ENCODE measurements at places on chromosomes 1 and 21.

GRCh38 chr1:228825840-228826484 is 90.7 kb downstream of the RHOU start:
- no peak for DNase-seq

DNA sequence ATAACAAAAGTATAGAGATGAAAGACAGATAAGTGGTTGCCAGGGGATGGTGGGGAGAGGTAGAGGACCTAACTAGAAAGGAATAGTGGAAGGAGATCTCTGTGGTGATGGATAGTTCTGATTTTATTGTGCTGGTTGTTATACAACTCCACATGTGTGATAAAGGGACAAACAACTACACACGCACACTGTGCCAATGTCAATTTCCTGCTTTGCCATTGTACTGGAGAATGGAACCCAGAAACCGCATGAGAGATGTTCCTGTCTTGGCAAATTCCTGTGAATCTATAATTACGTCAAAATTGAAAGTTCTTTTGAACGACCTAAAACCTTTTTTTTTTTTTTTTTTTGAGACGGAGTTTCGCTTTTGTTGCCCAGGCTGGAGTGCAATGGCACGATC is 11.0 kb downstream of the TNFRSF9 start:
- no peak for DNase-seq

DNA sequence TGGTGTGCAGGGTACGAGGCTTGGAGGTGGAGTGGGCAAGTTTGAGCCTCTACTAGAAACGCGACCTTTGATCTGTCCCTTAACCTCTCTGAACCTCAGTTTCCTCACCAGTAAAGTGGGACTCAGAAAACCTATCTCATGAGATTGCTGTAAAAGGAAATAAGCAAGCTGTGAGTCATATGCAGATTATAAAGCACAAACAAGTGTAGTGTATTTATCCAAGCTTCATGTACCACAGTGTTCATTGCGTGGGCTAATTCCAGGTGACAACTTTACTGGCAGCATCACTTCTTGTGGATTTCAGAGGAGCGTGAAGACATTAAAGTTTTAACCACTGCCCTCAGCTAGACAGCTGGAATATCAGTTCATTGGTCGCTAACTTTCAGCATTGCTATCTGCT is 44.4 kb downstream of the ZNF697 start:
- no peak for DNase-seq

GRCh38 chr1:172682812-172683211 is 23.9 kb downstream of the FASLG start:
- no peak for DNase-seq

DNA sequence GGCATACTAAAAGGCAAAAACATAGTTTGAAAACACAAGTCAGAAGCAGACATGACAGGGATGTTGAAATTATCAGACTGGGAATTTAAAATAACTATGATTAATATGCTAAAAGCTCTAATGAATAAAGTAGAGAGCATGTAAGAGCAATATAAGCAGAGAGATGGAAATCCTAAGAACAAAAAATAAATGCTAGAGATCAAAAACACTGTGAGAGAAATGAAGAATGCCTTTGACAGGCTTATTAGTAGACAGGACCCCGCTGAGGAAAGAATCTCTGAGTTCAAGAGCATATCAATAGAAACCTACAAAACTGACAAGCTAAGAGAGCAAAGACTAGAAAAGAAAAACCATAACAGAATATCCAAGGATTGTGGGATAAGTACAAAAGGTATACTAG is 93.9 kb downstream of the MPZL1 start:
- no peak for DNase-seq

DNA sequence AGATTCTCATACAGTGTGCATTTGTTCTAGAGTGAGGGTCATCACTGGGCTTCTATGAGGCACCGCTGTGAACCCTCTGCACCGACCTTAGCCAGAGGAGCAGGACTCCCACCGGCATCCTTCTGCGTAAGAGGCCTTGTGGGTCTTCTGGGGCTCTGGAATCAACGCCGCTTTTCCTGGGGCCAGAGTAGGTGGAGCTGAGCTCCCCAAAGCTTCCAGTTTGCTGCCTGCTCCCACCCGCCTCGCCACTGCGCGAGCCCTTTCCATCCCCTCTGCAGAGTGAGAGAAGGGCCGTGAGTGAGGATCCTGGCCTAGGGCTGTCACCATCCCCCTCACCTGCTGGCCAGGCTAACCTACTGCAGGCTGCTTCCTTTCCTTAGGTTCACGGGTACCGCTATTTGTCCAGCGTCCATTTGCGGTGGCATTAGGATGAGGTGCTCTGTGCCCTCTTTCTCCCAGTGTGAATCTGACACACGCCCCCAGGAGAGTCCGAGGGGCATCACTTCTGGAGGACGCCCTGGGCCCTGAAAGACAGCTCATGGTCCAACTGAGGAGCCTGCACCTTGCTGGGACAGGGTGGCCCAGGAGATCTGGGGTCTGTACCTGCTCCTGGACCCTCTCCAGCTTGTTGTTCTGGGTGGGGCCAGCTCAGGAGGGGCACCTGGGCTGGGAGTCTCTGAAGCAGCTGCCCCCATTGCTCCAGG is 36.2 kb downstream of the UMODL1 start:
- no peak for DNase-seq

DNA sequence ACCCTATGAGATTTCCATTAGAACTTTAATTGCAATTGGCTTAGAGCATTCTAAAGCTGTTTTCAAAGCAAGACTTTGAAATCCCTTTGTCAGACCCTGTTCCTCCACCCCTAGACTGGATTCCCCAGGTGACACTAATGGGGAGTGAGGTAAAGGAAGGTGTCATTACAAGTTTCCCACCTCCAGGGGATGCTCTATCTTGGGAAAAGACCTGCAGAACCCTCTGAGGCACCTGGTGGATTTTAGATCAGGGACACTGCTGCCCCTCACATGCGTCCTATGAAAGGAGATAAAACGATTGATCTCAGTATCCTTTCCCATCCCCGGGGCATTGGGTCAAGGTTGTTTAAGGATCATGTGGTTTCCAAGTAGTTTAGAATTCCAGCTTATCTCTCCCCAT is 80.3 kb upstream of the RGS4 start:
- DNase-seq = no peak

DNA sequence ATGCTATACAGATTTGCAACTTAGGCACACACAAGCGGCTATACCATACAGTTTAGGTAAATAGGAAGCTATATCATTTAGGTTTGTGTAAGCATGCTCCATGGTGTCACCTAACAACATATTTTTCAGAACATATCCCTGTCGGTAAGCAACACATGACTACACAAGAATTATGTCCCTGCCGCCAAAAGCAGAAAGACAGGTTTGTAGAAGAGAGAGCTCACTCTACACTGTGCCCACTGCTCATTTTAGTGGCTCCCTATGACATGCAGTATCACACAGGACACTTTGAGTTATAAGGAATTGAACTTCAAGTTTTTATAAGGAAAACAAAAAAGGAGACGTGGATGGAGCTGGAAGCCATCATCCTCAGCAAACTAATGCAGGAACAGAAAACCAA is 132.5 kb upstream of the KAZN start:
- no peak for DNase-seq

DNA sequence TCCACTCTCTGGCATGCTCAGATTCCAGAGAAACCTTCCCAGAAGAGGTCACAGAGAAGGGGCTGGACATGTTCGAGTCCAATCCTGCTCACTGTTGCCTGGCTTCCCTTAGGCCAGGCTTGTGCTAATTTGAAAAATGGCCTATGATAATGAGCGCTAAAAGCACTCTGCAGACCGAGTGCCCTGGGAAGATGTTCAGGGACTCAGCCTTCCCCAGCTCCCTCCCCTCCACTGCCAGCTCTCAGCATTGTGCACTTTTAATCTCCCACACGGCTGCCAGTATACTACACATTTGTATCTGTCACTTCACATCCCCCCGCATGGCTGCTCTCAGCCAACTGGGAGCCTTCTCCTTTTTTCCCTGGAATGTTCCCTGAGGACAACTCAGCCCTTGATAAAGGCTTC is 24.1 kb downstream of the FAM163A start:
- no peak for DNase-seq

DNA sequence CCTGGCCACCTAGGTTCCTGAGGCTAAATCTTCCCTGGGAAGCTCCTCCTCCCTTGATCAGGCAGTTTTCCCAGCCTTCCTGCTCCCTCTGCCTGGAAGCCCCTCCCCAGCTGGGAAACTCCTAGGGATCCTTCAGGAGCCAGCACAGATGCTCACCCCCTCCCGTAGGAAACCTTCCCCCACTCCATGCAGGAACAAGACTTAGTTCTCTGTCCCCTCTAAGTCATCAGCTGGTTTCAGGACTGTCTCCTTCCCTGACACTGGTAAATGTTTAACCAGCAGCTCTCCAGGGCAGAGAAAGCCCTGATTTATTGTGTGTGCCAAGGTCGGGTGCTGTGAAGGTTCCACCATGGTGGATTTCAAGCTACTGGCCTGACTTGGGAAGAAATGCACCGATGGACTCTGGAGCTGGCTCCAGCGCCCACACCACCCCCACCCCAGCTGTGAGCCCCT is 25.0 kb downstream of the TTC39A start:
- DNase-seq = no peak

DNA sequence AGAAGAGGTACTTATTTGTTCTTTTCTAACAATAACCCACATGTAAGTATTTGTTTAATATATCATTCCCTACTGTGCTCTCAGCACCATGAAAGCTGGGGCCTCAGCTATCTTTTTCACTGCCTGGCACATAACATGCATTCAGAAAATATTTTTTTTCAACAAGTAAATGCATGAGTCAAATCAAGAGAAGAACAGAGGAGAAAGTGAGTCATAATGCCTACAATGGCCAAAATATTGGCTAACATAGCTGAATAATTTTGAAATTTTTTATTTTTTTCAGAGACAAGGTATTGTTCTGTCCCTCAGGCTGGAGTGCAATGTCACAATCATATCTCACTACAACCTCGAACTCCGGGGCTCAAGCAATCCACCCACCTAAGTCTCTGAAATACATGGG is 252.2 kb upstream of the ADAMTS5 start:
- DNase-seq = no peak

- no peak for DNase-seq
Observed at GRCh38 chr1:29315876-29316275, 79.6 kb downstream of the PTPRU start.

- DNase-seq = no peak
Observed at GRCh38 chr1:38727684-38728584, 131.6 kb downstream of the RRAGC start.

- DNase-seq = no peak
Observed at GRCh38 chr1:15543589-15544568, 17.2 kb downstream of the DNAJC16 start.

DNA sequence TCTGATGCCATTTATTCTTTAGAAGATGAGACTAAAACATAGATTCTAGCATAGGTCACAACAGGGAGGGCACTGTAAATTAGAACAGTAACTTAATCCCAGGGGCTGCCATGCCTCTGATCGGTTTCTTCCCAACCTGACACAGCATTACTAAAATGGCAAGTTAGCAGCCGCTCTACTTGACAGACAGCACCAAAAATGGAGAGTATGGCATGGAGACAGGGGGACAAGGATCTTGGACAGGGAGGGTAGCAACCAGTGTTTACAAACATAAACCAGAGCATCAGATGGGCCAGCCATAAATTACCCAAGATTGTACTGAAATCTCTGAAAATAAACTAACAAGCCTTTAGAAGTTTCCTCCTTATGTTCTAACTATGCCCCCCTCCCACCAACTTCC is 5.9 kb downstream of the DUSP10 start:
- no peak for DNase-seq

DNA sequence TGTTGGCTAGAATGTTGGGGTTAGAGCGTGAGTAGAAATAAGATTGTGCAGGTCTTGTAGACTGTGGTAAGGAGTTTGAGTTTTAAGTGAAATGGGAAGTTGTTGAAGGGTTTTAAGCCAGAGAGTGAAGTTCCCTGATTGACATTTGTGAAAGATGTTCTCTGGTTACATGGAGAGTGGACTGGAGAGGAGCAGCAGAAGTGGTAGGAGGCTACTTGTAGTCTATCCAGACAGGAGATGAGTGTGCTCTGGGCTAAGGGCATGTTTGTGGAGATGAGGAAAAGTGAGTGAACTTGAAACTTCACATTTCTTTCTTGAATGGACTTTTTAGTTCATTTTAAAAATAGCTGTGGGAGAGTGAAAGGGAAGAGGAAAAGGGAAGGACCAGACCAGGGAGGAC is 37.0 kb downstream of the F3 start:
- no peak for DNase-seq

DNA sequence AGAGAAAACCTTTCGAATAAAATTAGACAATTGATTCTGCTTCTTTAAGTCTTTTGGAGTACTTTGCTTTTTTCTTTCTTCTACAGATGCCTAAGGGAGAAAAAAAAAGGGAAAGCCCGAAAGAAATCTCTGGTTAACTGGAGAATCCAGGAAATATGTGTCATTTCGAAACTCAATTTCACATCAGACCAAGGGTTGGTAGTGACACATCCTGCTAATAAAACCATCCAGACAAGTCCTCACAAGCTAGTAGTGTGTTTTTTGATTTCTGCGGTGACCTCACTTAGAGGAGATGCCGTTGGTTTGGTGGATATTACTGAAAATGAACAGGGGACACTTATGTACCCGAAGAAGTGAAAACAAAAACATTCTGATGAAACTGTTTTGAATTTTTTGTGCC is 726.5 kb upstream of the ADAMTS5 start:
- DNase-seq = no peak

Data from activated T-helper 2 cell treated with anti-CD3 and anti-CD28 coated beads, Interferon-gamma antibody, Interleukin-2, Interleukin-4, amounts not matched to agents 10 μg/mL and 5 μg/mL and 100 μg/mL, durations not matched to agents 14 hours and 24 hours and 36 hours (primary cell).